ENCODE measurements at places on chromosomes 7 and 10.

DNA sequence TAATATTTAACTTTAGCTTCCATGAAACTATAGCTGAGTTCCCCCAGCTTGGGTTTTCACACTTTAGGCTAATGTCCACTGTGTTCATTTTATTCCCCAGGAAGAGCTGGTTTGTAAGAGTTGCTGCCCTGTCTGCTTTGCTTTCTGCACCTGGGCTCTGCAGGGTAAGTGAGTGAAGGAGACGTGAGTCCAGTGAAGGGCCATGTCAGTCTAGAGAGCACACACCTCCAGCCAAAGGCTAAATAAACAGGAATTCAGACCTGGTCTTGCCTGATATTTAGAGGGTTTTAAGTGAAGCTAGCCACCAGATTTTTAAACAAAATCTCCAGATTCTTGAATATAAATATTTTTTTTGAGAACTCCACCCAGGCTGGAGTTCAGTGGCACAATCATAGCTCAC lies 24.5 kb upstream of the FZD1 start:
- DNase-seq = no peak

DNA sequence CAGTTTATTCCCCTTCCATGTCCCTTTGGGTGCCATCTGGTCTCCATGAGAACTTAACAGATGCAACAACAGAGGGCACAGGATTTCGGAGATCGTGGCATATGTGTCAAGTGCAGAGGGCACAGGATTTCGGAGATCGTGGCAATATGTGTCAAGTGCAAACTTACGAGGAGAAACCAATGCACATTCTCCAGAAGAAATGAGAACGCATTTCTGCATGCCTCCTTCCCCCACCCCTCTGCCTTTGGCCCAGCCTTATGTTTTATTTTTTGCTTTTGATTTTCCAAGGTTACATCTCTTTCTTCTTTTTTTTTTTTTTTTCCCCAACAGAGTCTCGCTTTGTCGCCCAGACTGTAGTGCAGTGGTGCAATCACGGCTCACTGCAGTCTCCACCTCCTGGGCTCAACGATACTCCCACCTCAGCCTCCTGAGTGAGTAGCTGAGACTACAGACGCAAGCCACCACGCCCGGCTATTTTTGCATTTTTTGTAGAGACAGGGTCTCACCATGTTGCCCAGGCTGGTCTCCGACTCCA lies 586 bp upstream of the ANKRD26 start:
- no peak for DNase-seq

DNA sequence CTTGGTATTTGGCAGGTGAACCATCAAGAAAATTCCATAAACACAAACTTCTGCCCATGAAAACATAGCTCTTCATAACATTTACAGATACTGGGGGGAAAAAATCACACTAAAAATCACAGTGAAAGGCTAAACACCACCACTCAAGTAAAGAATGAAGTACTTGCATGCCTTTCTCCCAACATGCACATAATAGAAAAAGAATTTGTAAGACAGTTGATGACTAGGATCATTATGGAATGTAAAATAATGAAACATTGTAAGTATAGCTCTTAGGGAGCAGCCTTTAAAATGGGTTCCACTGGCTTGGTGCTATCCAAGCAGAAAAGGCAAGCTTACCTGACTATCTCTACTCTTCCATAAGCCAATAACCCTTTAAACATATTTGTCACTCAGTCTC lies 299.9 kb upstream of the LRRN3 start:
- no peak for DNase-seq

DNA sequence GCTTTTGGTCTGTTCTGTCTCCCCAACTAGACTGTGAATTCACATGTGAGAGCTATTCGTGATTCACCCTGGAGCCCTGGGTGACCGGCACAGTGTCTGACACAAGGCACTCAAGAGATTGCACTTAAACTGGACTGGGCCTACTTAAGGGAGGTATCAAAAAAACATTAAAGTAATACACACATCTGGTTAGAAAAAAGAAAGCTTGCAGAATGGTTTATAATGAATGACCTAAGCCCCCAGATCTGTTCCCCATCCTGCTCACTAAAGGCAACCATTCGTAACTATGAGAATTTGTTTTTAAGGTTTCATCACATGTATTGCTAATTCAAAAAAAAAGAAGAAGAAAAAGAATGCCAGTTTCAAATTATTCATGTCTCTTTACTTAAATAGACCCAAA lies 74.5 kb downstream of the DGKI start:
- no peak for DNase-seq

- DNase-seq = no peak
Observed at GRCh38 chr10:17648243-17649035, 4.5 kb downstream of the STAM start.

Data from head of caudate nucleus (tissue), 42 donors.